Smooth muscle cell of the coronary artery (primary cell): ENCODE measurements at places on chromosomes 1 and 21. TPM values are rescaled to one million over a fixed set of nuclear protein-coding genes. Genes with fewer than 3 reads are reported as not detected.

Gene SLC44A5
- total RNA-seq, result under 0.01 and 0.83 TPM in 2 replicates

Gene TMPRSS2
- total RNA-seq, result not detected in 2 replicates

Gene B3GALT2
- 2.3 TPM in 1 of 2 replicates, not detected in the other for total RNA-seq

Gene RPTN
- total RNA-seq, result 0.70 TPM in 1 of 2 replicates, not detected in the other

Gene ITLN2
- total RNA-seq, result 0.82 and 1.5 TPM in 2 replicates

Gene ANXA9
- total RNA-seq, result 0.08 and 0.23 TPM in 2 replicates

Gene NECTIN4
- total RNA-seq, result 0.35 and 2.3 TPM in 2 replicates

Gene RAB7B
- total RNA-seq, result 4.7 and 13.6 TPM in 2 replicates

Gene MYOG
- not detected in 2 replicates for total RNA-seq

Gene ABCA4
- total RNA-seq, result 0.15 and 1.1 TPM in 2 replicates

Gene KCTD3
- total RNA-seq, result 30.7 and 63.3 TPM in 2 replicates

Gene SYPL2
- 1.8 TPM in 1 of 2 replicates, not detected in the other for total RNA-seq

Gene PHTF1
- 16.4 and 26.1 TPM in 2 replicates for total RNA-seq

Gene NBPF12
- 3.5 and 4.8 TPM in 2 replicates for total RNA-seq

Gene NIBAN1
- 30.9 and 50.4 TPM in 2 replicates for total RNA-seq

Gene AMY1A
- total RNA-seq, result not detected in 2 replicates

Gene DIPK1A
- 5.0 and 7.1 TPM in 2 replicates for total RNA-seq

Gene FCRL5
- not detected in 2 replicates for total RNA-seq

Gene RC3H1
- total RNA-seq, result 9.8 and 11.9 TPM in 2 replicates

Gene SLC16A4
- 10.3 and 44.4 TPM in 2 replicates for total RNA-seq

Gene MPZ
- 0.53 and 1.1 TPM in 2 replicates for total RNA-seq

Gene ANKRD35
- total RNA-seq, result 0.45 and 1.4 TPM in 2 replicates

Gene VHLL
- 0.23 TPM in 2 replicates for total RNA-seq

Gene CDK18
- 0.47 and 1.1 TPM in 2 replicates for total RNA-seq

Gene FMO3
- total RNA-seq, result 0.47 and 3.1 TPM in 2 replicates

Gene AMIGO1
- 0.15 and 2.1 TPM in 2 replicates for total RNA-seq

Gene C1orf167
- total RNA-seq, result 1.6 TPM in 1 of 2 replicates, not detected in the other

Gene MROH9
- 0.15 and 0.59 TPM in 2 replicates for total RNA-seq

Gene SPATA1
- total RNA-seq, result 0.15 TPM in 1 of 2 replicates, not detected in the other

Gene KANK4
- 0.08 TPM in 1 of 2 replicates, not detected in the other for total RNA-seq

Gene BSND
- not detected in 2 replicates for total RNA-seq

Gene TNFRSF25
- 2.6 and 9.4 TPM in 2 replicates for total RNA-seq

Gene GBP6
- not detected in 2 replicates for total RNA-seq

Gene OR14A16
- not detected in 2 replicates for total RNA-seq

Gene CFAP107
- total RNA-seq, result not detected in 2 replicates

Gene PCP4L1
- total RNA-seq, result not detected in 2 replicates

Gene RNU1-2
- total RNA-seq, result 2,564 and 3,022 TPM in 2 replicates

Gene DLGAP3
- total RNA-seq, result 0.15 TPM in 1 of 2 replicates, not detected in the other

Gene ZMYM4
- 19.0 and 28.0 TPM in 2 replicates for total RNA-seq

Gene GIPC2
- 0.15 and 0.59 TPM in 2 replicates for total RNA-seq

Gene TSPAN1
- 0.35 and 0.68 TPM in 2 replicates for total RNA-seq

Gene LCE3E
- not detected in 2 replicates for total RNA-seq

Gene LRRC53
- not detected in 2 replicates for total RNA-seq

Gene LTN1
- total RNA-seq, result 14.4 and 18.0 TPM in 2 replicates

Gene LCE1A
- not detected in 2 replicates for total RNA-seq

Gene OR2T2
- total RNA-seq, result not detected in 2 replicates

Gene IFI44
- 10.4 and 11.2 TPM in 2 replicates for total RNA-seq

Gene ALX3
- not detected in 2 replicates for total RNA-seq

Gene MANEAL
- total RNA-seq, result 0.35 and 0.38 TPM in 2 replicates

Gene SYCP1
- not detected in 2 replicates for total RNA-seq

Gene POLR3C
- total RNA-seq, result 21.0 and 28.4 TPM in 2 replicates
